ENCODE measurements at places on chromosomes 1 and 21.

- peaks cover 16% of the 10 kb centered on the region for H3K4me1 ChIP-seq
- no peak for DNase-seq
- no peaks in the 10 kb centered on the region for H3K27me3 ChIP-seq
- H3K4me3 ChIP-seq: no peak overlapping the region
Observed at GRCh38 chr1:15899266-15899665, 51.8 kb downstream of the SPEN start.

DNA sequence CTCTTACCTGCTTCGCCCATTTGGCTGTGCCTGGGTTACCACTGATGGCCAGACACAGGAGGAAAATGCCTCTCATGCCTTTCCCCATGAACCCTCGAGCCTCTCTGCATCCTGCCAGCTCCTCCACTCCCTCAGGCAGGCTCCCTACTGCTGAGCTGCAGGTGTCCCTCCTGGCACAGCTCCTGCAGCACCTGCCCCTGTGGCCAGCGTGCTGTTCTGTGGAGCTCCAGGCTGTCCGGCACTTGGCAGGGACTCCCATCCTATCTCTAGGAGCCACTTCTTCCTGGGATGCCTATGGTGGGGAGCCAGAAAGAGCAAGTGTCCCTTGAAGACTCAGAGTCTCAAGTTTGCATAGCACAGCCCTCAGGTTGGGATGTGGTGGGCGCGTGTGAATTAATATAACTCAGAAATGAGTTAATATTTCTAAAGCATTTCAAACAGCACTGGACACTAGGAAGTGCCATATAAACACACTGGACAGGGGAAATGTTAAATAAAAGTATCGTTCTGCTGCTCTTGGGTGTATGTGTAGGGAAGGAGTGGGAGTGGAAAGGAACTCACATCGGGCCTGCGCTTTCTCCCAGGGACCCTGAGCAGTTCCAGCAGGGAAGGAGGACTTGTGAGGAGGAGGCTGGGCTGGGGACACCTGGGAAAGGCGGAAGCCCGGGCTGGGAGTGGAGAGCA lies 2.7 kb downstream of the LRRC71 start:
- H3K36me3 ChIP-seq: peaks cover under 1% of the 10 kb centered on the region
- no peak overlapping the region for H3K4me3 ChIP-seq
- peaks cover 91% of the 10 kb centered on the region for H3K27me3 ChIP-seq
- H3K4me1 ChIP-seq: no peaks in the 10 kb centered on the region

DNA sequence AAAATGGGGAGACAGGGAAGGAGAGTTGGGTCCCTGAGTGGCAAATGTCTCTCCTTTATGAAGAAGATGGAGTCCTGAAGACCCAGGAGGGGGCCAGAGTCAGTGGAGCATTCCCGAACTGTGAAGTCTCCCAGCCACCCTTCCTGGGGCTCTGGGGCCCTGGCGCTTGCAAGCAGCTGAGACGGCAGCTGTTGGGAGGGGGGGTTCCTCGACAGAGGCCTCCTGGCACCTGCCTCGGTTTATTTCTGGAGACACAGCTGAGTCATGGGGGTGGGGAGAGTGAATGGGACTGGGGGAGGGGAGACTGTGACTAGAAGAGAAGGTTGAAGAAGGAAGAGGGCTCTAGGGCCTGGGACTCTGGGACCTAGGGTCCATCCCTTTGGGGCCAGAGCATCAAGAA lies 14.0 kb downstream of the NES start:
- H3K4me1 ChIP-seq: peaks cover 73% of the 10 kb centered on the region
- H3K27ac ChIP-seq: peak overlapping the region; percentile 94
- H3K4me3 ChIP-seq: no peak overlapping the region

GRCh38 chr1:190019717-190020116 lies 457.9 kb downstream of the BRINP3 start:
- H3K4me1 ChIP-seq: no peaks in the 10 kb centered on the region
- H3K4me3 ChIP-seq: no peak overlapping the region
- DNase-seq: no peak
- H3K27ac ChIP-seq: no peak overlapping the region
- H3K36me3 ChIP-seq: no peaks in the 10 kb centered on the region
- no peaks in the 10 kb centered on the region for H3K27me3 ChIP-seq

DNA sequence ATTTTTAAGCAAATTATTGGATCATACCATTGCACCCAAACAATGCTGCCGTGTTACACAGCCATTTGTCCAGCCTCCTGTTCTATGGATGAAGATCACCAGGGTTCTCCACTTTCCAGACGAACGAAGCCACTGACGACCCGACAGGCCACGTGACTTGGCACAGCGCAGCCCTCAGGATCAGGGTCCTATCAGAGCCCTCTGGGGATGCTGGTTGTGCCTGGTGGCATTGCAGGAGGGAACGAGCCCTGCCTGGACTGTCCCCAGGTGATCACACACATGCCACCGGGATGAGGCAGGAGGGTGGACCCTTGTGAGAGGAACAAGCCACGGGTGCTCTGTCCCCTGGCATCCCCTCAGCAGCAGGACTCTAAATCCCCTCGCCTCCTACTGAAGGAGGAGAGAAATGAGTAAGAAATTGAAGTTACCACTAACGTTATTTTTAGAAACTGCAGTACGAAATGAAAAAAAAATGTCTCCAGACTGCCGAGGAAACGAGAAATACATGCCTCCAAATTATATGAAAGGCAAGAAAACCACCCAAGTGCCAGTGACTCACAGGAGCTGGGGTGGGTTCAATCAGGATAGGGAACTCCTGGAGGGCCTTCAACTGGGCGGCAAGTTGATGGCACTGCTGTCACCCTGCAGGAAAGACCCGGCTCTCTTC lies 58.7 kb upstream of the PDE9A start:
- no peak overlapping the region for H3K27ac ChIP-seq
- no peak overlapping the region for H3K4me3 ChIP-seq
- H3K27me3 ChIP-seq: no peaks in the 10 kb centered on the region
- no peaks in the 10 kb centered on the region for H3K36me3 ChIP-seq
- H3K4me1 ChIP-seq: peaks cover 10% of the 10 kb centered on the region
- DNase-seq: no peak

DNA sequence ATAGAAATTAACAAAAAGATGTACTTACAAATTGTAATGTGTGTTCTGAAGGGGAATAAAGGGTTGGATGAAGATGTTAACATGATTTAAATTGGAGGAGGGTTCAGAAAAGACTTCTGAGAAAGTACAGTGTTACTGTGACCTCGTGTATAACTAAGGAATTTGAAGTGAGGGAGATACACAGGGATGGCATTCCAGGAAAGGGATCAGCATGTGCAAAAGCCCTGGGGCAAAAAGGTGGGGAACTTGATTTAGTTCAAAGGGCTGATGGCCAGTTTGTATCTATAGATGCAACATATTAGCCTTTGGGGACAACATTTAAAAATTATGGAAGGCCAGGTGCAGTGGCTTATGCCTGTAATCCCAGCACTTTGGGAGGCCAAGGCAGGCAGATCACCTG lies 33.3 kb upstream of the DEGS1 start:
- no peak for DNase-seq
- no peaks in the 10 kb centered on the region for H3K4me1 ChIP-seq
- H3K4me3 ChIP-seq: no peak overlapping the region
- H3K27ac ChIP-seq: no peak overlapping the region

- no peaks in the 10 kb centered on the region for H3K27me3 ChIP-seq
- no peak for DNase-seq
- no peak overlapping the region for H3K4me3 ChIP-seq
- no peaks in the 10 kb centered on the region for H3K36me3 ChIP-seq
- H3K27ac ChIP-seq: no peak overlapping the region
Observed at GRCh38 chr1:245310571-245311531, 156.1 kb downstream of the KIF26B start.

- H3K4me1 ChIP-seq: no peaks in the 10 kb centered on the region
- H3K4me3 ChIP-seq: no peak overlapping the region
- H3K27me3 ChIP-seq: no peaks in the 10 kb centered on the region
- DNase-seq: no peak
- no peak overlapping the region for H3K27ac ChIP-seq
- H3K36me3 ChIP-seq: no peaks in the 10 kb centered on the region
Observed at GRCh38 chr1:97745912-97746311, 174.9 kb downstream of the DPYD start.

DNA sequence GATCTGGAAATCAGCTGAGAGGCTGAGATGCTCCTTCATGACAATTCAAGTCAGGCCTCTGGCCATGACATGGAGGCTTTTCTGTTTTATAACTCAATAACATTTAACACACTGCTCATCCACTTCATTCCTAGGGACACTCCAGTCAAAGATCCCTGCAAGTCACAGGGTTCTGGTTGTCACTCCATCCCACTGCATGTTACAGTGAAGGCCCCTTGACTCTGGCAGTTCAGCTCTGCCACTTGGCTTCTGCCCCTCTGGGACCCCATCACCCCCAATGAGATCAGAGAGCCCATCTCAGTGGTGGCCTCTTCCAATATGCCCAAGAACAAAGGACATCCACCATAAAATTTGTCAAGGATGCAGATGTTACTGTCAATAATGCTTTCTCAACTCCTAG lies 10.0 kb upstream of the FAM110D start:
- H3K36me3 ChIP-seq: no peaks in the 10 kb centered on the region
- no peak for DNase-seq
- H3K4me1 ChIP-seq: no peaks in the 10 kb centered on the region
- H3K27ac ChIP-seq: no peak overlapping the region
- no peak overlapping the region for H3K4me3 ChIP-seq
